ENCODE measurements at places on chromosomes 16 and 17.

- no peak for DNase-seq
Observed at GRCh38 chr17:30449480-30449879, 27.7 kb upstream of the GOSR1 start.

DNA sequence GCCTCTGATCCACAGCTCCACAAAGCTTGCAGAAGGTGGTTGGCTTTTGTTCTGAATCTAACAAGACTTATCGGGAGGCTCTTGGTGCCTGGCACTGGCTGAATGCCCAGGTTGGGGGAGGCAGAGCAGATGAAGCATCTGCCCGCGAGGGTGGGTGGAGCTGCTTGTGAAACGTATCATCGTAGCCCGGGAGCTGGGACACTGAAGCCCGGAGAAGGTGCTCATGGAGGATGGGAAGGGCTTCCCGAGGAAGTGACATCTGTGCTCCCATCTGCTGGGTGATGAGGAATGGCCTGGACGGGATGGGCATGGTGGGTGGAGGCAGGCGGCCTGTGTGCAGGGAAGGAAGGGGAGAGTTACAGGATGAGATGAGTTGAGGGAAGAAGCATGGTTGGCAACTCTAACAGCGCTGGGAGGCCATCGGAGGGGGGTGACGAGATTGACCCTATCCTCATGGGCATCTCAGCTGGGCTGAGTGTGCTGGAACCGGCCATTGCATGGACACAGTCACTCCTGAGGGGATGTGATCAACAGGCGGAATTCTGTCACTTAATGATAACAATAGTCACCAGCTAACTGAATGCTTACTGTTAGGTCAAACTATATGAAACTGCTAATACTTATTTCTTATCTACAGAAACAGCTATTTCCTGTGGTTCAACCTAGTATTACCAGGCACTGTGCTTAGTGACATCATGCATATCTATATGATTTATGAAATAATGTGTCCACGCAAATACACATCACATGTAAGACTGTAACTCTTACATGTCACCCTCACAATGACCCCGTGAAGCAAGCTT, 102.7 kb downstream of the ABCC6 start:
- DNase-seq = no peak

- DNase-seq = no peak
Observed at GRCh38 chr16:87288753-87289362, 28.3 kb downstream of the C16orf95 start.

GRCh38 chr16:3317315-3317999, 12.2 kb downstream of the ZNF75A start:
- DNase-seq = no peak

- no peak for DNase-seq
Observed at GRCh38 chr16:58337090-58337444, 42.2 kb upstream of the PRSS54 start.

- no peak for DNase-seq
Observed at GRCh38 chr16:8929086-8929748, 34.5 kb downstream of the USP7 start.

DNA sequence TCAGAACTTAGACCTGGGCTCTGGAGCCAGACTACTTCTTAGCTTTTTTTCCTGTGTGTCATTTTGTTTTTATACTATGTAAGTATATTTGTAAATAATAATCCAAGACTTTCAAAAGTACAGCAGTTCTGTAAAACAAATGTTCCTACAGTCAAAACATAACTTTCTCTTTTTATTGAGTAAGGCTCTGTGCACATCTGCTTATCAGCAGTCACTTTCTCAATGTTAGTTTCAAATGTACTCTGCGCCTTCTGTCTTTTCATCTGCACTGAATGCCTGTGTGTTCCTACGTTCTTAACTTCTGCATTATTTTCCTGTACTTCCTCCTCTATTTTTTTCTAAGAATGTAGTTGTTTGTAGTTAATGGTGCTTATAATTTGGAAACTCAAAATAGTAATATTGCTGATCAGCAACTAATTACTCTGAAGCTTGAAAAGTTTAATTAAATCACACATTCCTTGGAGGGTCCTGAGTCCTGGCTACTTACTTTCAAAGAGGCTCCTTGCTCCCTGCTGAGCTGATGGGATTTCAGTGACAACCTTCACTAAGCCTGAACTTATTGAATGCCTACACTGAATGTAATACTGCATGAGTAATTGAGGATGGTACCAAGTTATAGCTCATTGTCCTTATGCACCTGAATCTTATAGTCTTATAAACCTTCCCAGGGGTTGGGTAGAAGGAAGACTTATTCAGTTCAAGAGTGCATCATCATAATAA, 329.9 kb downstream of the KCNJ2 start:
- DNase-seq = no peak

DNA sequence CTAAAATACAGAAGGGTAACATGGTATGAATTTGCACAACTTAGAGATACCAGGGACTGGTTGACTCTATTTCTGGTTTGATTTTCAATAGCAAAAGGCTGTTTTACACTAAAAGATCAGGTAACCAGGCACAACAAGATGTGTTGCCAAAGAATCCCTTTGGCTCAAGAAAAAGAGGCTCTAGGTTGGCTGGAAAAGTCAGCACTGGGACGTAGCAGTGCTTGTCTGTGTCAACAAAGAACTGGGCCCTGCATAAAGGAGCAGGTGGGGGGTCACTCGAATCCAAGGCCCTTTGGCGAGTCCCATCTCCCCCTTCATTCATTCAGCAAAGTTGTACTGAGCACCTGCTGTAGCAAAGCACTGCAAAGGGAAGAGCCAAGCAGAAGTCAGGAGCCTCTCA, 18.4 kb downstream of the SDR42E1 start:
- no peak for DNase-seq

- no peak for DNase-seq
Observed at GRCh38 chr16:68091380-68092261, 6.5 kb downstream of the NFATC3 start.

GRCh38 chr17:69539781-69540319, 125.4 kb downstream of the MAP2K6 start:
- DNase-seq = no peak

DNA sequence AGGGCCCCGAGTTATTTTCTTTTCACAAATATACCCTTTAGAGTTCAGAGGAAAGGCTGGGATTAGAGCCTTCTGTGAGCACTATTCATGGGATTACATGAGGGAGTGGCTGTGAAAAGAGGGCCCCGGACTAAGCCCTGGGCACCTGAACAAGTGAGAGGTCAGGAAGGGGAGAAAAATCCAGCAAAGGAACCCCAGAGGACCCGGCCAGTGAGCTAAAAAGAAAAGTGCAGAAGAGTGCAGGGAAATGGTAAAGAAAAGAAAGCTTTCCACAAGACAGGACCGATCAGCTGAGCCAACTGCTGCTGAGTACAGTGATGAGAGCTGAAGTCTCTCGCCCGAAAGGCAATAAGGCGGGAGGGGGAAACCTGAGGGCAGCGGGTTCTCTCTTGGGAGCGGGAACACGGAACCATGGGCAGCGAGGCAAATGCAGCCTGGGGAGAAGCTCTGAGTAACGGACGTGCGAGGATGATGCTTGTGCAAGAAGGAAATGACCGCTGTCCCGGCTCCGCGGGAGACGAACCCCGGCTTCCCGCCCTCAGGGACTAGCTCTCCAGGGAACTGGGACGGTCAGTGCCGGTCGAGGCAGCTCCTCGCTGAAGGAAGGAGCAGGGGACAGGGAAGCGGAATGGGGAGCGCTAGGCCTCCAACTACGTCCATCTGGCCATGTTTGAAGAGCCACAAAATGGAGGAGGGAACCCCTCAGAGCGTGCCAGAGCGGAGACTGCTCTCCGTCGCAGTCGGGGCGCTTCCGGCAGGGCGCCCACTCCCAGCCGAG, 665 bp upstream of the ALDH3A2 start:
- no peak for DNase-seq

- DNase-seq = no peak
Observed at GRCh38 chr17:64084086-64084939, 45.6 kb downstream of the ERN1 start.

- no peak for DNase-seq
Observed at GRCh38 chr16:78516006-78516736, 416.7 kb downstream of the WWOX start.

GRCh38 chr17:16033729-16034349, 34.2 kb downstream of the TTC19 start:
- no peak for DNase-seq

GRCh38 chr16:77721752-77722308, 484 bp upstream of the NUDT7 start:
- DNase-seq = no peak

- no peak for DNase-seq
Observed at GRCh38 chr17:81684442-81684911, 666 bp downstream of the HGS start.

GRCh38 chr17:63493411-63493810, 16.6 kb downstream of the ACE start:
- DNase-seq = no peak

DNA sequence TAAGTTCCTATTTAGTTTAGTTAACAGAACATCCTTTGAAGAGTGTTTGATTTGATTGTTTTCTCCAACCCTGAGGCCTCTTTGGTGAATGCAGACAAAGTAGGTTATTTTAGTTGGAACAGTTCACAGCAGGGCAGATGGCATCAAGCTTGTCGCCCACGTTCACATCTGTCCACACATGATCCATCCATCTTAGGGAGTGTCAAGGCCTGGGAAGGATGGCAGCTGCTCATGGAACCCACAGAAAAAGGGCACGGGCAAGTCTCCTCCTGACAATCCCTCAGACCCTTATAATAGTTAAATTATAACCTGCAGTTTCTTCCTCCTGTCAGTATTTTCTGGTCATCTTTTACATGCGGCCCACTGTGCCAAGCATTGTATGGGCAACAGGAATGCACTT, 60.2 kb downstream of the KNOP1 start:
- no peak for DNase-seq
